Prostate gland (tissue), 2 donors: ENCODE measurements at places on chromosomes 12 and 14. TPM values are rescaled to one million over a fixed set of nuclear protein-coding genes. Genes with fewer than 3 reads are reported as not detected.

DNA sequence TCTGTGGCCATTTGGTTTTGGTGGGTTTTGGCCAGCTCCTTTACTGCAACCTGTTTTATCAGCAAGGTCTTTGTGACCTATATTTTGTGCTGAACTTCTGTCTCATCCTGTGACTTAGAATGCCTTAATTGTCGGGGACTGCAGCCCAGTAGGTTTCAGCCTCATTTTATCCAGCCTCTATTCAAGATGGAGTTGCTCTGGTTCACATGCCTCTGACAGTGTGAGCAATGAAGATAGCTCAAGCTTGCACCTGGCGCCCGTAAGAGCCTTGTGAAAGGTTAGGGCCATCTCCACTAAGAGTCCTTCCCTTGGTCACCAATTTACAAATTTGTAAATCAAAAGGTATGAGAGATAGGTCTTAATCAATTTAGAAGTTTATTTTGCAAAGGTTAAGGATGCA, 19.4 kb downstream of the SLCO1B3 start:
- DNase-seq, result no peak

DNA sequence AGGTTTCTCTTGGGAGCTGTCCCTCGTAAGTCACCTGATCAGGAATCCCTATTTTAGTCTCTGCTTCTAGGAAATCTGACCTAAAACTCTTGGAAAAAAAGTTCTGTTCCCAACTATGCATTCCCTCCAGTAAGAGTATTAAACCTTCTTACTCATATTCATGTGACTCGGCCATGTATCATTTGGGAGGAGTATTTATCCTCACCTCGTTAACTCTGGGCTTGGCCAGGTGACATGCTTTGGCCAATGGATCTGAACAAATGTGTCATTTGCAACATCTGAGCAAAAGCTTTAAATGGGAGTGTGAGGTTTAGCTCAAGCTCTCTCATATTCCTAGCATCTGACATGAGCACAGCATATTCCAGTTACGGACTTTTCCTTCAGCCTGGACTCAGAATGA, 226.8 kb downstream of the NUAK1 start:
- DNase-seq, result no peak

GRCh38 chr14:72565149-72565559, 328.7 kb downstream of the DPF3 start:
- no peak for DNase-seq

GRCh38 chr12:117875744-117876435, 92.9 kb downstream of the KSR2 start:
- no peak for DNase-seq

GRCh38 chr12:5661811-5662210, 229.9 kb downstream of the NTF3 start:
- no peak for DNase-seq

GRCh38 chr12:27094726-27095125, 12.3 kb upstream of the C12orf71 start:
- DNase-seq, result no peak

- no peak for DNase-seq
These were observed 26.8 kb downstream of the KLRK1 start for GRCh38 chr12:10362828-10363657.

DNA sequence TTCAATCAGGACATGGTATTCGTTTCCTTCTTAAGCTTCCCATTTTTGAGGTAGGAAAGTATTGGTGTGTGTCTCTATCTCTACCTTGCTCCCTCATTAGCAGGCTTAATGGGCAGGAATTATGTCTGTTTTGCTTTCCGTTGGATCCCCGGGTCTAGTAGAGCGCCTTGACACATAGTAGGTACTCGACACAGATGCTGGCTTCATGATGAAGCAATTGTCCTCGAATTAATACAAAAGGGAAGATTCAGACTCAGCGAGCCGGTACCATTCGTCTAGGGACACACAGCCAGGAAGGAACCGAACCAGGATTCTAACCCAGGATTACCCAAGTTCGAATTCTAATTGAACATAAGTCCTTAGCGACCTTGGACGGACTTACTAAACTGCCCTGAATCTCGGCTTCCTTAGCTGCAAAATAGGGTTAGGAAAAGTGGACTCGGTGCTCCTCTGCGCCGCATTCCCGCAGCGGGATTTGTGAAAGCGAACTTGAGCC, 496 bp upstream of the ISCU start:
- no peak for DNase-seq

DNA sequence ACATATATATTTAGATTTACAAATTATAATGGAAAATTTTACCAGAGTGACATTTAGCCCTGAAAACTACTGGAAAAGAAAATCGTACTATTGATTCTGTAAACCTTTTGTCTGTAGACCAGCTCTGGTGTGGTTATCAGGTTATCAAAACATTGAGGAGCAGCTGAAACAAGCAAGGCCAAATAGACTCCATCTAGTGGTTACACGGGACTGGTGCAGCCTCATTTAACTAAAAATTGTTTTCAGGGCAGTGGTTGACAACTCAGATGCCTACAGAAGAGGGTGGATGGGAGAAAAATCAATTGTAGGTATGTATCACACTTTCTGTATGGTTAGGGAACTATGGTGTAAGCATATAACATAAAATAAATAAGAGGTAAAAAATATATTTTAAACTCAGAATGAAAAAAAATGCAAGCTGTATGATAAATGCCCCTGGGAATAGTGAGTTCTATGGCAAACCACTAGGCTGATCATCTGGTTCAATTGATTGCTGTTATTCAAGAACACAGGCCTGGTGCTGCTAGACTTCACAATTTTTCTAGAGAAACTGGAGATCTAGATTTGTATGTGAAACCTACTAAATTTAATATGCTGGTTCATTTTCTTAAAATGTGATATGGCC, 51.2 kb downstream of the ACSS3 start:
- no peak for DNase-seq

DNA sequence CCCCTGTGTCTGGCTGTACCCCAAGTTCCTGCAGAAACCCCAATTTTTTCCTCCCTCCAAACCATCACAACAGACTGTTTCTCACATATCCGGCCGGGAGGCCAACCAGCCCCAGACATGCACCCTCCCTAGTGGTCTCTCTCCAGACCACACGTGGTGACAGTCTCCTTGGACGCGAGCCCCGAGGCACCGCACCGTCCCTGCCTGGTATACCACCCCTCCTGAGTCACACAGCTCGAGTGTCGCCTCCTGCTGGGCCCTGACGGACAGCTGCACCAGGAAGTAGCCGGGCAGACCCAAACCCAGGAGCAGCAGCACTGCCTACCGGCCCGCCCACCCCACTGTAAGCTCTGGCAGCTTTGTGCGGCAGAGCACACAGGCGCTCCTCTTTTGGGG, 97.4 kb downstream of the RFLNA start:
- DNase-seq, result no peak

SERPINA9 gene
- total RNA-seq, result not detected

GRCh38 chr12:109677279-109677691, 36.3 kb upstream of the FAM222A start:
- DNase-seq, result no peak

SMARCD1 gene
- total RNA-seq, result 90.1 TPM

DENND5B gene
- 6.9 TPM for total RNA-seq

GRCh38 chr14:89566644-89567415, 149.8 kb upstream of the FOXN3 start:
- DNase-seq, result no peak

DNA sequence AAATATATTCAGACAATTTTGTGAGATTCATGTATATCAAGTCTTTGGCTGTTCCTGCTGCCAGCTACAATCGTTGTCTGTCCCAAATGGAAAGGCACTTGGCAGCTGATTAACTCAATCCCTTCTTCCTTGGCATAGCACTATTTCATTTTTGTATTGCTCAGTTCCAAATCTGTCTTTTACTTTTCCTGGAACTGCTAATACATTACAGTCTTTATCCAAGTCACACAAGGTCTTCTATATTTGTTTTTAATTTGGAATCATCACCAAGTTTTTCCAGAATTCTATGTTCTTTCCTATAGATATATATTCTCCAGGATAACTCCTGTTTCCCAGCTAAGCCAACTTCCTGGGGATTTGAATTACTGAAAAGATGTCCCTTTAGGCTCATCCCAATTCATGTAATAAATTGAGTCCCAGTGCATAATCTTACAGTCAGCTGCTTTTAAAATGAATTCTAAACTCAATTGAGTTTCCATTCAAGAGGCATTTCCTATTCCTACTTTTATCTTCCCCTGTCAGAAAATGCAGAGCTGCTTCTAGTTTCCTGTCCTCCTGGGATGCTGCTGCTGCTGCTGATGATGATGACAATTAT, 45.9 kb downstream of the DYRK2 start:
- no peak for DNase-seq

DNA sequence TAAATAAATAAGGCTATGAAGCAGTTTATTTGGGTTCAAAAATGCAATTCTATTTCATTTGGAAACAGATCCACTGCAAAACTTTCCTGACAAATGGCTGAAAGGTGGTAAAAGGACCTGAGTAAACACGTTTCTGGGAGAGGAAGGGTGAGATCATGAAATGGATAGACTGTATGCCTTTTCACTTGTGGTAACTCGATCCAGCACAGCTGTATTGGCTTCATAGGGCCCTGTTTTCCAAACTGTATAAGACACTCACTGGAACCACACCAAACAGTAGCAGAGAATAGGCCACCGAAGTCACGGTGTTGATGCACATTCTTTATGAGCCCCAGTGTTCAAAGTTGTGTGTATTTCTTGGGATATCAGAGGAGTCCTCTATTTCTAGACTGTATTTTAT, 325.2 kb upstream of the DIO2 start:
- no peak for DNase-seq

DNA sequence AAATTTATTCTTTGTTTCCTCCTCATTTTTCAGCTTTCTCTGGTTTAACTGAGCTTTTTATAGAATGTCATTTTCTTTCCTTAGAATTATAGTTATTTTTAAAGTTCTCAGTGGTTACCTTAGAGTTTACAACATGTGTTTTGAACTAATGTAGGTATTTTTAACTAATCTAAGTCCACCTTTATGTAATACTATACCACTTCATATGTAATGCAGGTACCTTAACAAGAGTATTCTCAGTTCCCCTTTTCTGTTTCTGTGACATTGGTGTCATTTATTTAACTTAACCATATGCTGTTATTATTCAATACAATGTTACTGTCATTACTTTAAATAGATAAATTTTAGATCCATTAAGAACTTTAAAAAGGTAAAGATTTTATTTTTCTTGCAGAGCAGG, 30.3 kb upstream of the KCNC2 start:
- DNase-seq, result no peak

- DNase-seq, result no peak
These were observed 436 bp downstream of the ASB2 start for GRCh38 chr14:93975791-93976476.

GRCh38 chr14:31858868-31859267, 218.2 kb upstream of the ARHGAP5 start:
- no peak for DNase-seq

ERP27 gene
- total RNA-seq, result 2.3 TPM

DNA sequence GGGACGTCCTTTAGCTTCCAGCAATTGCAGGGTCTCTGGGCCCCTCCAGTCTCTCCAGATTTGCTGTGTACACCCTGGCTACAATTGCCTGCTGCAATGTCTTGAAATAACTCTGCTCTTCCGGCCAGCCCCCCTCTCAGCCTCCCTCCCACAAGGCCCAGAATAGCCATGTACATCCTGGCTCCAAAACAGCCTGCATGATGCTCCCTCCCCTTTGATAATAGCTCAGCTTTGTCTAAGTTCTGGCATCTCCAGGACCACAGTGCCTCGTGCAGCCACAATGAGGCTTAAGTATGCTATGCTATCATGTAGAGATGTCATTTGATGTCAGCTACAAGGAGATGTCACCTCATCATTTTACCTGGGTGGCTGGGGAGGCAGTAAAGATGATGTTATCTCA, 74.6 kb downstream of the SRRM4 start:
- no peak for DNase-seq

LGMN gene
- total RNA-seq, result 88.3 TPM

- no peak for DNase-seq
These were observed 17.7 kb downstream of the AHSA1 start for GRCh38 chr14:77475432-77476115.

IFI27 gene
- 88.4 TPM for total RNA-seq

DNA sequence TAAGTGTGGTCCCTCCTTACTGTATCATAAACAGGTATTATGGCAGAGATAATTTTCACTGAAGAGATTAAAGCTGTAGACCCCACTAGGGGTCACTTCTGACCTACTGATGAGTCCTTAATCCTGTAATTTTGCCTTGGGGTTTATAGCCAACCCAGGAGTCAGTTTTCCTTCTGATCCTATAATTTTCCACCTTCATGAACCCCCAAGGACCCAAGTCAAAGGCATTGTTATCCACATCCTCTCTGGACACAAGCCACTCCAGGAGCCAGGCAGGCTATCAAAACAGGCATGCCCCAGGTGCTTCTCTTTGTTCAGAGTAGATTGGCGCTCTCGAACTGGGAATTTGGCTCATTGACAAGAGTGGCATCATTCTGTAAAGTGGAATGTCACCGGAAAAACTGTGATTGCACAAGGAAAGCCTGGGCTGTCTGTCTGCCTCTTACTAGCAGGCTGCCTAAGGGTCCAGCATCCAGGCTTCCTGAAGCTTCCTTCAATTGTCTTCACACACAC, 1523.2 kb upstream of the FLRT2 start:
- no peak for DNase-seq

SMOC1 gene
- 3.7 TPM for total RNA-seq
